ENCODE measurements at places on chromosomes 5 and 9.

- no peak overlapping the region for H3K4me3 ChIP-seq
- no peaks in the 10 kb centered on the region for H3K4me1 ChIP-seq
- H3K36me3 ChIP-seq = no peaks in the 10 kb centered on the region
- no peak overlapping the region for H3K27ac ChIP-seq
- no peak for DNase-seq
Measured at GRCh38 chr9:90032296-90033027, 427.6 kb downstream of the GADD45G start.

DNA sequence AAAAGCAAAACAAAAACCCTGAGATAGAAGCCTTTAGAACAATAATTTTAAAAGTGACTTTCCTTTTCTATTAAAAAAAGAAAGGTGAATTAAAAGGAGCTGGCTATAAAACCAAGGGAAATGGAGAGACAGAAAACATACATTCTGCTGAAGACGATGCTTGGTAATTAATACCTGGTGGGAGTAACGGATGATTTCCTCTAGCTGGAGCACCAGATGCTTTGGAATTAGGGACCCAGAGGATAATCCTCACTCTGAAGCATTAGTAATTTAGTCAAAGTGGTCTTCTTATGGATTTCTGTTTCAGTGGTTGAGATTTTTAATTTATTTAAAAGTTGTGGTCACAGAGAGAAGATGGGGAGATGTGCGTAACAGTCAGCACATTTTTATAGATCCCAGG, 982.5 kb downstream of the TLE4 start:
- H3K27me3 ChIP-seq = no peaks in the 10 kb centered on the region
- DNase-seq = no peak
- no peaks in the 10 kb centered on the region for H3K36me3 ChIP-seq
- no peaks in the 10 kb centered on the region for H3K4me1 ChIP-seq
- no peak overlapping the region for H3K27ac ChIP-seq

DNA sequence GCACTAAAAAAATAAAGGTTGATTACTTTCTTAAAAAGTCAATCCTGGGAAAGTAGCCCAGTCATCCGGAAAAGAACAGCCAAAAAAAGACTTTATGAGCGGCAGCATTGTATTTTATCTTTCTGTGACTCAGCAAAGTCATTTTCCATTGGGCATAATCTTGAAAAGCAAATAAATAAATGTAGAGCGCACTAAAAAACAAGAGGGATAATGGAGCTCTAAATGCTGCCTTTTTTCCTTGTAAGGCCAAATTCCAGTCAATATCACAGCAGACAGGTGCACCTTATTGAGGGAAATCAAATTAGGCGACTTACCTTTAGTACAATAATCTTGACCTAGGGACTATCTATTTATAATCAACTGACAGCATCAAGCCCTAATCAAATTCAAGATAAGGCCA, 266.8 kb downstream of the MTRR start:
- H3K27ac ChIP-seq = no peak overlapping the region
- no peaks in the 10 kb centered on the region for H3K27me3 ChIP-seq
- H3K4me1 ChIP-seq = no peaks in the 10 kb centered on the region

DNA sequence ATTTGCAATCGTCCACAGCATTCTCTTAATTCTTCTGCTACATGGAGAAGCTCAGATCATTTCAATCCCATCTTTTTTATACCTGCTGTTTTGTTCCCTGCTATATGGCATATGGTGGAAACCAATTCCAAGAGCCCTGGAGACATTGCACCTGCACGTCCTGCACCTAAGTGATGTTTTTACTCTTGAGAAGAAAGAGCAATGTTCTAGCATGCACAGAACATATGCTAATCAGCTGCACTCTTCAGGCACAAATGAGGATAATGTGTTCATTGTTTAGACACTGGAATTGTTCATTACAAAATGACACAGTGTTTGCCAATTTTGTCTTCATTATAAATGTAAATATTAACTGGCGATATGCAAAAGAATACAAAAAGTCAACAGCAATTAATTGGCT, 935.8 kb downstream of the TLE4 start:
- DNase-seq = no peak
- H3K4me1 ChIP-seq = no peaks in the 10 kb centered on the region
- H3K36me3 ChIP-seq = no peaks in the 10 kb centered on the region
- no peak overlapping the region for H3K27ac ChIP-seq

DNA sequence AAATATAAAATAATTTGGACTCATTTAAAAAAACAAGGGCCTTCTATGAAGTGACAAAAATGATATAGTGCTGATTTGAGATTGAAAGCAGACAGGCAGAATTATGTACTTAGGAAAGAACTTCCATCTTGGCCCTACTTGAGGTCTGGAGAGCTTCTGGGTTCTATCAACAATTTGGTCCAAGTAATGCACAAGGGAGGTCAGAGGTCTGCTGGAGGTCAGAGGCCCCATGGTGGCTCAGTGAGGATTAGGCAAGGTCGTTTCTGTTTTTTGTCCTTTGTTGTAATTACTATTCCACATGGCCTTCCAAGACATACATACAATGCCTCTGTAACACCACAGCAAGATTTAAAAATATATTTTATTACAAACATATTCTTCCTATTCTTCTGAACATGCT, 37.2 kb downstream of the NUDT12 start:
- no peak for DNase-seq
- no peaks in the 10 kb centered on the region for H3K27me3 ChIP-seq
- H3K27ac ChIP-seq = no peak overlapping the region
- H3K4me3 ChIP-seq = no peak overlapping the region
- no peaks in the 10 kb centered on the region for H3K4me1 ChIP-seq

GRCh38 chr5:148974642-148975327, 88.1 kb downstream of the SH3TC2 start:
- H3K36me3 ChIP-seq = no peaks in the 10 kb centered on the region
- H3K4me1 ChIP-seq = peaks cover 58% of the 10 kb centered on the region
- peak overlapping the region; percentile 92 for H3K27ac ChIP-seq
- no peak overlapping the region for H3K4me3 ChIP-seq

- no peak for DNase-seq
- H3K27ac ChIP-seq = no peak overlapping the region
- no peaks in the 10 kb centered on the region for H3K36me3 ChIP-seq
- H3K27me3 ChIP-seq = no peaks in the 10 kb centered on the region
Measured at GRCh38 chr5:66339896-66340295, 195.8 kb downstream of the SREK1 start.

DNA sequence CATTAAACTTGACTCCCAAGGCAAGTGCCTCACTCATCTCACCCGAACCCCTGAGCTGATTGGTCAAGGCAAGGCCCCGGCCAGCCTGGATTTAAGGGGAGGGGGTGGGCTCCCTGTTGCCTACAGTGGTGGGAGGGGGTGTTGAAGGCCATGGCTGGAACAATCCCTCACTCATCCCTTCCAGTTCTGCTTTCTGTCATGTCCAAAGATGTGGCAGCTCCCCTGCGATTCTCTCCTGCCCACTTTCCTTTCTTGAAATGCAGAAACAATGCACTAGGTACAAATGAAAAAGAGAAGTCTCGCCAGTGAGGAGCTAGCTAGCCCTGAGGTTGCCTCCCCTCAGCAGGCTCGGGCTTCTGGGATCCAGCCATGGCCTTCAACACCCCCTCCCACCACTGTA, 240.9 kb downstream of the SYK start:
- H3K4me3 ChIP-seq = no peak overlapping the region

All from esophagus squamous epithelium (tissue), 5 donors.